ENCODE measurements at places on chromosomes 12 and 14.

DNA sequence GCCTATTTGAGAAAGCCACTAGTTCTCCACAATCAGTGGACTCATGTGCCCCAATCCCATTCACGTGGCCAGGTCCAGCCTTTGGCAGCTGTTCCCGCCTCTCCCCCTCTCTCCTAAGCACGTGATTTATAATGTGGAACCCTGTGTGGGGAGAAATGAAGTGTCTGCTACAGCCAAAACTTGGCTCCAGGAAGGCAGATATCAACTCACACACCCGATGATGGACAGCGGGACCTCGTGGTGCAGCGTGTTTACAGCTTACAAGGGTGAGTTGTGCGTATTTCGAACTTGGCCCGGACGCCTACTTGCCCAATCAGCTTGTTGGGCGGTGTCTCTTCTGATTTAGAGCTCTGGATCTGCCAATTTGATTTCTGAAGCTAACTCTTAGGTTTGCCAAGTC is 38.1 kb upstream of the FAM181A start:
- DNase-seq, result no peak

DNA sequence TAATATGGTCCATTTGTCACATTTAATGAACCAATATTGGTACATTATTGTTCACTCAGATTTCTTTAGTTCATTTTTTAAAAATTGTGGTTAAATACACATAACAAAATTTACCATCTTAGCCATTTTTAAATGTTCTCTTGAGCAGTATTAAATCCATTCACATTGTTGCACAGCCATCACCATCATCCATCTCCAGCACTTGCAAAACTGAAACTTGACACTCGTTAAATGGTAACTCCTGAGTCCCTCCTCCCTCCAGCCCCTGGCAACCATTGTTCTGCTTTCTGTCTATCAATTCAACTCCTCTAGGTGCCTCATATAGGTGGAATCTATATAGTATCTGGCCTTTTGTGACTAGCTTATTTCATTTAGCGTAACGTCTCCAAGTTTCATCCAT is 86.4 kb downstream of the ACACB start:
- DNase-seq, result no peak

DNA sequence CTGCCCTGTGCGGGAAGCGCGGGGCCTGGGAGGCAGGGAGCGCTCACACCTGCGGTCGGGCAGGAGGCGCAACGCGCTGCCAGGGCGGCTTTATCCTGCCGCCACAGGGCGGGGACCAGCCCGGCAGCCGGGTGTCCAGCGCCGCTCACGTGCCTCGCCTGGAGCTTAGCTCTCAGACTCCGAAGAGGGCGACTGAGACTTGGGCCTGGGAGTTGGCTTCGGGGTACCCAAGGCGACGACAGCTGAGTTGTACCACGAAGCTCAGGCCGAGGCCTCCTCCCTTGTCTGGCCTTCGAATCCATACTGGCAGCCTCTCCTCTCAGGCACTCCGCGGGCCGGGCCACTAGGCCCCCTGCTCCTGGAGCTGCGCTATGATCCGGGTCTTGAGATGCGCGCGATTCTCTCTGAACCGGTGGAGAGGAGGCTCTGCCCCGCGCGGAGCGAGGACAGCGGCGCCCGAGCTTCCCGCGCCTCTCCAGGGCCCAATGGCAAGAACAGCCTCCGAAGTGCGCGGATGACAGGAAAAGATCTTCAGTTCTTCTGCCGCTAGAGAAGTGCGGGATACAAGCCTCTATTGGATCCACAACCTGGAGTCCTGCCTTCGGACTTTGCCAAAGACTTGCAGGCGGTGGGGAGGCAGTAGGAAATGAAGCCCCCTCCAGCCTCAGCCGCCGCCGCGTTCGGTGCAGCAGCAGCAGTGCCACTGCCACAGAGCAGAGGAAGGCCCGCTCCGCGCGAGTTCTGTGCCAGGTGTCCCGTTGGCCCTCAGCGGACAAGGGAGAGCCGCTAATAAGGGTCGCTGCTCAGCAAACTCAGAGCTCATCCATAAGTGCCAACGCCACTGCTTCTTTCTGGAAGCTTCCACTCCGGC is 6.8 kb downstream of the SIX1 start:
- no peak for DNase-seq

- no peak for DNase-seq
Measured at GRCh38 chr12:106987846-106988245, 900 bp upstream of the MTERF2 start.

GRCh38 chr14:80059041-80059440 is 152.3 kb downstream of the DIO2 start:
- DNase-seq, result no peak

- DNase-seq, result peak; percentile 89
Measured at GRCh38 chr12:12899530-12900380, 8.4 kb downstream of the GPRC5A start.

DNA sequence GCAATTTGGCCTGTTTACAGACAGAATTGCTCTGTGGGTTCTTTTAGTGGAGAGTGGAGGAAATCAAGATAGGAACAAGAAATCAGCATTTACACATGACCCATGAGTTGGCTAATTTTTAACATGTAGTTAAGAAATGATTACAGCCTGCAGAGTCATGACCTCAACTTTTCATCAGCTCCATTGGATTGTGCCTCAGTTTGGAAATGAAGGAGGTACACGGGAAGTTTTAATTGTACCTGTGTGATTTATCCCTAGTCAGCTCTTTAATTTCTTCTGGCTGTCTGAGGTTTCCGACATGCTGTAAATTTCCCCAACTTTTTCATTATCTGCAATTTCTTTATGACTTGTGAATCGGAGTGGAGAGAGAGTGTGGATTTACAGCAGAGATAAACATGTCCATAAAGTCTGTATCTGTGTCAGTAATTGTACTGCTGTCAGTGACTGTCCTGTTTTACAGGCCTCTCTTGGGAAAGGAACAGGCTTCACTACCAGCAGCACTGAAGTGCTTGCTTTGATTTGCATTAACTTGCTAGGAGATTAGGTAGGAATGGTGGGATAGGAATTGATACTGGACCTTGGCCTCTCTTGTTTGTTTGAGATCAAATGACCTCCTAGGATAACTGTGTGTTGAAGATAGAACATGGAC is 49.2 kb downstream of the LIN52 start:
- no peak for DNase-seq

- DNase-seq, result no peak
Measured at GRCh38 chr12:112408621-112409020, 784 bp downstream of the RPL6 start.

GRCh38 chr12:67917811-67918210 is 71.4 kb upstream of the IFNG-AS1 start:
- no peak for DNase-seq

- DNase-seq, result no peak
Measured at GRCh38 chr12:53748072-53748840, 3.5 kb downstream of the CISTR start.

DNA sequence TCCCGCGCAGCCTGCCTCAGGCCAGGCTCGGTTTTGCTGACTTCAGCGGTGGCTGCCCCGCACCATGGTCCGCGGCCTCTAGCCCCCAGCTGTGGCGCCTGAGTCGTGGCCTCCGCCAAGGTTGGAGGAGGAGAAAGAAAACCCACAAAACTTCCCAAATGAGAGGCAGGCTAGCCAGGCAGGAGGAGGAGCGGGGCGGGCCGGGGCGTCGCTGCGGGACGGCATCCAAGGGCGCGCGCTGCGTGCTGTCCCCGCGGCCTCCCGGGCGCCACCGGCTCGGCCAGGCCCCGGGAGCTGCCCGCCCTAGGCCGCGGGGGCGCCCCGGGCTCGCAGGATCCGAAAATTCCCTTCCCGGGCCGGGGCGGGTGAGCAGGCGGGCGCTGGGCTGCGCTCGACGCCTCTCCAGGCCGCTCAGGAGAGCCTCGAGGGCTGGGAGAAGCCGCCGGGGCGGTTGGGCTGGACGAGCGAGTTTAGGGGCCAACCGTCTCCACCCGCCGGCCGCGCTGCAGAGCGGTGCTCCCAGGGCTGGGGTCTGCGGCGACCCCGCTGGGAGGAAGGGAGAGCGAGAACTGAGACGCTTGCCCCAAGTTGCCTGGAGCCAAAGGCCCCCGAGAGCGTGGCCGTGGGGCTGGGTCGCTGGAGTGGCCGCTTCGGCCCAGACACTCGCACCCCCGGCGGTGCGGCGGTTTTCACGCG is at the start of gene EFS:
Gene EFS (minus strand): TSS at position 137 of the 696 bp plus-strand sequence. CDS start 147 bp downstream, outside the sequence.
- peak; percentile 30 for DNase-seq

GRCh38 chr12:97640826-97641225 is 178.2 kb downstream of the RMST start:
- no peak for DNase-seq

- DNase-seq, result peak; percentile 67
Measured at GRCh38 chr12:66269757-66270383, 32.4 kb upstream of the HELB start.

Measured in suppressor macrophage treated with lipopolysaccharide for 1 hour (primary cell).